ENCODE measurements at places on chromosomes 16 and 17.

- no peak for DNase-seq
Measured at GRCh38 chr17:57468932-57469775, 212.8 kb downstream of the MSI2 start.

DNA sequence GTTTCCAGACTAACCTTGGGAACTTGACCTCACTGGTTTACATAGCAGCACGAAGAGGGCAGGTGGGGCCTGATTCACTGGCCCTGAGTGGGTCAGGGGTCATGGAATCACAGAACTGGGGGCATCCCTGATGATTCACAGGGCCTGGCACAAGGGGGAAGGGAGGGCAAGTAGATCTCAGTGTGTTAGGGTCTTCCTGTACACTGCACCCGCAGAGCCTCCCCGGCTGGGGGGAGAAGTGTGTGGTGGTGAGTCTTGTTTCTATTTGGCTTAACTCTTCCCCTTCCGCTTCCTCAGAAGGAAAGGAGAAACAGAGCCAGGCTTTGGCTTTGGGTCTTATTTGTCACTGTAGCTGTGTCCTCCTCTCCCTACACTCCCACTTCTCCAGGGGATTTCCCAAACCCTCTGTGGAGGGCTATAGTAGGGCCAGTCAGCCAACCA, 3.7 kb downstream of the STARD3 start:
- no peak for DNase-seq

DNA sequence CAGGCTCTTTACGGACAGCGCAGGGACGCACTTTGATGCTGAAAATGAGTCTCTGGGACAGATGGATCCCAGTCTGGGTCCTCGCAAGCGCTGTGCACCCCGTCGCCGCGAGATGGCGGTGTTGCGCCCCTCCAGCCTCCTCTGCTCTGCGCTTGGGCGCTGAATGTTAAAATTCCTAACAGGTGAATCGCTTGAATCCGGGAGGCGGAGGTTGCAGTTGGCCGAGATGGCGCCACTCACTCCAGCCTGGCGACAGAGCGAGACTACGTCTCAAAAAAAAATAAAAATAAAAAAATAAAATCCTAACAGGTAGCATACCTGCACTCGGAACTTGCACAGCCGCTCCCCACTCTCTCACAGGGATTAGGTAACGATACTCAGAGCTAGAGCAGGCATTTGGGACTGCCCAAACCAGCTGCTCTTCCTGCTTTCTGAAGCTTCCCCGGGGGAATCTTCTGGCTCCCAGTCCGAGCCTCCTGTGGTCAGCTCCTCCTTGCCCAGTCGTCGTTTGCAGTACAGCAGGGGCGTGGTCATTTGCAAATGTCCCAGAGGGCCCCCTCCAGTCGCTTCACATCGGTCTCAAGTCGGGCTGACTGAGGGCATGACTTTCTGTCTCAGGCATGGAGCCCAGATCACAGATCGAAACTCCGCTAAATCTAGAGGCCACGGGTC, 26.2 kb upstream of the OSGIN1 start:
- peak; percentile 62 for DNase-seq

DNA sequence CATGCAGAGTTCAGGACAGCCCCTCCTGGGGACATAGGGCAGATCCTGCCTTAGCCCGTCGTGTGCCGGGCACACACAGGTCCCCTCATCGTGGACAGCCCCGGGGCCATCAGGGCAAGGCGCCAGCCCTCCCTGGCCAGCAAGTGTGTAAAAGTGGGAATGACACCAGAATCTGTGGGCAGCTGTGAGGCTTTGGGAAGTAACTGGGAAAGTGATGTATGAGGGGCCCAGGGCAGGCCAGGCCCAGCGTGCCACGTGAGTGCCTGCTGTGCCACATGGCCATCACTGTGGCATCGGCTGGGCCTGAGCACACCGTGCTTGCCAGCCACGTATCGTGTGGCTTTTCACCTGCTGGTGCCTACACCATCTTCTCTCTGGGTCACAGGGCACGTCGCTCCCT, 26.6 kb downstream of the ACSF3 start:
- no peak for DNase-seq

GRCh38 chr16:22728167-22728836, 85.7 kb upstream of the HS3ST2 start:
- DNase-seq = no peak

DNA sequence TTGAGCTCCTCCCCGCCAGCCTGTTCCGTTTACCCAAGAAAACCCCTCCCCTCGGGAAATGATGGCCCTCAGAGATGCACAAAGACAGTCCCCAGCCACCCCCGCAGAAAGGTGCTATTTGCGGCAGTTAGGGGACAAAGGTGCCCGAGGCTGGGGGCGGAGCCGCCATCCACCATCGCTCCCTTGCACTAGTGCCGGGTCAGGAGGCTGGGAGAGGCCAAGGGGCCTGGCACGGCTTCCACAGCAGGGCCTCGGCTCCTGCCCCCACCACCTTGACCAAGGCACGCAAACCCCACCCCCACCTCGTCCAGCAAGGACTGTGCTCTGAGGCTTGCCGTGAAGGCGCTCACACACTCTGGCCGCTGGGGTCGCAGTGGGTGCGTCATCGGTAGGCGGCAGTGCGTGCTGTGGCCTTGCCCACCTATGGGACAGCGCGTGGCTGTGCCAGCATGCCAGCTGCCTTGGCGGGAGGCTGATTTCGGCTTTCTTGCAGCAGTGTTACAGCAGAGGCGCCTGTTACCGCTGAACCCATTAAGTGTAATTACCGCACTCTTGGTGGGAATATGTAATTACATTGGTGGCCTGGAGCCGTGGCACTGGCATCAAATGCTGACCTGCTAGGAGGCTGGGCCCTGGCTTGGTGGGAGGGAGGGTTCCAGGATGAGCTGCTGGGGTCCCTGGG, 31.8 kb downstream of the TPSG1 start:
- peak; percentile 10 for DNase-seq

DNA sequence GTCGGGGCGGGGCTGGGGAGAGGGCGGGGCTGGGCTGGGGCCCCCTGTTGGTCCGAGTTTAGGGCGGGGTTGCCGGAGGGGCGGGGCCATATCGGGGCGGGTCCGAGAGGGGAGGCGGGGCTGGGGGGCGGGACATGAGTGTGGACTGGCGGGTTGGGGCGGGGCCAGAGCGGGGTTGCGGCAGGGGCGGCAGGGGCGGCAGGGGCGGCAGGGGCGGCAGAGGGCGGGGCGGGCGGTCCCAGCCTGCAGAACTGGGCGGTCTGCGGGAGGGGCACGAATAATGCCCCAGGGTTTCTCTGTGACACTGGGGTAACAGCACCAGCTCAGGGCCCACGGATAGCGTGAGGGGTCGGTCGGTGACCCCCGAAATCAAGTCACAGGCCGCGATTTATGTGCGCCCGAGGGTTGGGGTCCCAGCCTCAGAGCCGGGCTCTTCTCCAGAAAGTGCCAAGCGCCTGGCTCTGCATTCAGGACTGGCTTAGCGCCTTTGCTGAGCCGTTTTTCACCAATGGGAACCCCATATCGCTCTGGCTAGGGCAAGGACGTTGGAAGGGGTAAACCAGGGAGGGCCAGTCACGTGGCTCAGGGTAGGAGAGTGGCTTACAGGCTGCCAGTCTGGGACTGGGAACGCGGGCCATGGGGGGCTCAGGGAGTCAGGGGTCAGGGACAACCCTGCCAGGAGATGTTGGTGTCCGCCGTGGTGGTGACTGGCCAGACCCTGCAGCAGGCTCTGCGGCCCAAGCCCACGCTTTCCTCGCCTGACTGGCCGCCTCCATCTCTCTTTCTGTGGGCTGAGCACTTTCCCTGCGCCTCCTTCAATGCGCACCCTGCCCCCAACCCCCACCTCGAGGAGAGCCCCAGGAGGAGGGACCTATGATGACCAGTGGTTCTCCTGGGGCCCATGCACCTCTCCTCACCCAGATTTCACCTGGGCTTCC, 1.2 kb upstream of the METTL26 start:
- peak; percentile 78 for DNase-seq

Measured in fibroblast of lung (primary cell).